ENCODE measurements at places on chromosomes 4 and X. TPM values are rescaled to one million over a fixed set of nuclear protein-coding genes. Genes with fewer than 3 reads are reported as not detected.

Gene IDS
- total RNA-seq: 210 TPM

Gene ZMYM3
- total RNA-seq: 14.7 TPM

Gene TKTL1
- not detected for total RNA-seq

Gene STK32B
- 7.0 TPM for total RNA-seq

Gene SLC4A4
- 1.8 TPM for total RNA-seq

Gene CCDC110
- total RNA-seq: 6.2 TPM

Gene PAGE2B
- not detected for total RNA-seq

Gene F11
- not detected for total RNA-seq

Gene NEIL3
- total RNA-seq: not detected

Gene OPHN1
- total RNA-seq: 5.9 TPM

Gene FGFBP2
- not detected for total RNA-seq

Gene FGFBP1
- total RNA-seq: not detected

Gene PHOX2B
- total RNA-seq: not detected

Gene GYG2
- 1.5 TPM for total RNA-seq

Gene DCAF8L2
- total RNA-seq: not detected

Gene ADAM29
- not detected for total RNA-seq

Gene NKAP
- 5.8 TPM for total RNA-seq

Gene PSAPL1
- not detected for total RNA-seq

Gene RNF150
- 9.7 TPM for total RNA-seq

Gene MAGEC2
- not detected for total RNA-seq

Gene MAGEB17
- total RNA-seq: not detected
